ENCODE measurements at places on chromosomes 4 and X.

GRCh38 chr4:165839615-165840333 is 33.3 kb upstream of the TLL1 start:
- DNase-seq: no peak

GRCh38 chr4:121658125-121658524 is 38.7 kb downstream of the ANXA5 start:
- DNase-seq: no peak

DNA sequence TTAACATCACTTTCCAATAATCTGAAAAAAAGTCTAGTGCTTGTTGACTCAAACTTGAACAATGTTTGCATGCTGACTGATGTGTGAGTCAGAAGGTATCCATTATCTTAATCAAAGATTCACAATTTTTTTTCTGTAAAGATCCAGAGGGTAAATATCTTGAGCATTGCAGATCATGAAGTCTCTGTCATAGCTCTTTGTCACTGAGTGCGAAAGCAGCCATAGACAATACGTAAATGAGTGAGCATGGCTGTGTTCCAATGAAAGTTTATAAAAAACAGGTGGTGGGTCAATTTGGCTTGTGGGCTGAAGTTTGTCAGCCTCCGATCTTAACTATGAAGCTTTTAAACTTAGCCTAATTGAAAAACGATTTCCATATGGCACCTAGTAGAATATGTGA is 37.7 kb downstream of the NHS start:
- DNase-seq: no peak

GRCh38 chrX:81259020-81259713 is 57.3 kb downstream of the SH3BGRL start:
- no peak for DNase-seq

- no peak for DNase-seq
These were observed 16.7 kb upstream of the GBA3 start for GRCh38 chr4:22676063-22676462.
